ENCODE measurements at places on chromosomes 3 and 15. TPM values are rescaled to one million over a fixed set of nuclear protein-coding genes. Genes with fewer than 3 reads are reported as not detected.
A peak's percentile ranks its signal among the peaks of the same experiment; 100 is the strongest.

- DNase-seq, result peak; percentile 99
Observed at GRCh38 chr15:89087830-89088604, at the start of gene ABHD2. ABHD2 (plus strand) TSS chr15:89088456; CDS start chr15:89116328, 27,872 bp downstream.

GRCh38 chr3:150739200-150739863 lies 23.6 kb downstream of the SIAH2 start:
- DNase-seq, result no peak

DNA sequence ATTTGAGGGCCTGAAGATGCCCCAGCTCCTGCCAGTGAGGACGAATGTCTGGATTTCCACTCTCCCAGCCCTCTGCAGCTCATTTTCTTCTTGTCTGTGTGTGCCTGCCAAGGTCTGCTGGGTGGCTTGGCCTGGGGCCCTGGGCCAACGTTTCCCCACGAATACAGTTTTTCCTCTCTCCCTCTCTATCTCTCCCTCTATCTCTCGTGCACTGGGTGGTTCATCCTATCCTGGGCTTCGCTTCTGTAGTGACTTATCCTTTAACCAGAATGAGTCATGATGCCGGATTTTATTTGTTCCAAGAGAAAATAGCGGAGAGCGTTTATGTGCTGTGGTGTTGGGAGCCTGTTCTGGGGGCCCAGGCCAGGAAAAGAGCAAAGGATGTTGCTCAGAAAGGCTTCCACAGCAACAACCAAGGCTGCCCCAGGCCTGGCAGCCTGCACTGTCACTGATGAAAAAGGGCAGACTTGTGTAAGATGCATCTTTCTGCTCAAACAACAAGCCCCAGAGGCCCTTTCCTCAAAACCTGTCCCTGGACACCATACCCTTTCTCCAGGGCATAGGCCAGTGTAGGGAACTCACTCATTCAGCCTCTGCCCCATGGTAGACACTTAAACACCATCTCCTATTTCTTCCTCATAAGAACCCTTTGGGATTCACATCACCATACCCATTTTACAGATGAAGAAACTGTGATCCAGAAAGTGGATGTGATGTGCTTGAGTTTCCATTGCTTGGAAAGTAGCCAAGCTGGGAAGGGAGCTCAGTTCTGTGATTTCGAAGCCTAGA lies 47.3 kb downstream of the ITGA11 start:
- peak; percentile 55 for DNase-seq

- no peak for DNase-seq
Observed at GRCh38 chr3:192636517-192637444, 90.6 kb downstream of the FGF12 start.

DNA sequence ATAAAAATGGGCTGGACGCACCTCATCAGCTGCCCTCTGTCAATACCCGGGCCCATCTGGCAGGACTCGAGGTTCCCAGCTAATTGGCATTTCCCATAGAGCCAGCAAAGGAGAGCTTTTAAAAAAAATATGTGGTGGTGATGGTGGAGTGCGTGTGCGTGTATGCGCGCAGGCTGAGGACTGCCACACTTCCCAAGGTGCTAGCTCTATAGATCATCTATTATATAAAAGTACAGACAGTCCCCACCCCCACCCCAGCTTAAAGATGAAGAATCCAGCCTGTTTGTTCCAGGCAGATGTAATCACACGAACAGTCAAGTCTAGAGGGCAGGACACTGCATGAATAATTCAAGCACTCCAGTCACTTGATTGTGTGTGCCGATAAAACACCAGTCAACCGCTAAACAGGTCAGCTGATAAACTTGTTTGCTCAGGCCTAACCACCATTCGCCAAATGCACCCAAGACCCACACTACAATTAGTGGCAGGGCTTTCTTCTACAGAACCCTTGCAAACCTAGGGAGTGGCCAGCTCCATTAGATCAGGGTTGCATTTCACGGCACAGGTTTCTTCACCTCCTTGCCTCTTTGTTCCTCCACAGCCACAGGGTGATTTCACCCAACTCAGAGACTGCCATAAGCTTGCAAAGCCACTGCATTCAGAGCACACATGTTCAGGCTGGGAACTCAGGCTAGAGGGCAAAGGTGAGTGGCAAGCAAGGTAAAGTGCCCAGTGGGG lies 5.8 kb downstream of the TLE3 start:
- DNase-seq, result no peak

GRCh38 chr3:135967867-135968266 lies 2.3 kb downstream of the PPP2R3A start:
- no peak for DNase-seq

- DNase-seq, result no peak
Observed at GRCh38 chr3:57062101-57062631, 1.7 kb downstream of the SPATA12 start.

DNA sequence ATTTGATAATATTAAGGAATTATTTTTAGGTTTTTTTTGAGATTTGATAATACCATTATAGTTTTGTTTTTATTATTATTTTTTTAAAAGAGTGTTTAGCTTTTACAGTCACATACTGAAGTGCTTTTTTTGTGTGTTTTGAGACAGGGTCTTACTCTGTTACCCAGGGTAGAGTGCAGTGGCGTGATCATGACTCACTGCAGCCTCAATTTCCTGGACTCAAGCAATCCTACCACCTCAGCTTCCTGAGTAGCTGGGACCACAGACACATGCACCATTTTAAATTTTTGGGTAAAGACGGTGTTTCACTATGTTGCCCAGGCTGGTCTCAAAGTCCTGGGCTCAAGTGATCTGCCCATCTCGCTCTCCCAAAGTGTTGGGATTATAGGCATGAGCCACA lies 73.0 kb downstream of the SUMF1 start:
- DNase-seq, result no peak

- DNase-seq, result no peak
Observed at GRCh38 chr3:40593351-40593750, 68.6 kb downstream of the ZNF621 start.

- DNase-seq, result no peak
Observed at GRCh38 chr3:12828751-12829150, 12.6 kb downstream of the RPL32 start.

DNA sequence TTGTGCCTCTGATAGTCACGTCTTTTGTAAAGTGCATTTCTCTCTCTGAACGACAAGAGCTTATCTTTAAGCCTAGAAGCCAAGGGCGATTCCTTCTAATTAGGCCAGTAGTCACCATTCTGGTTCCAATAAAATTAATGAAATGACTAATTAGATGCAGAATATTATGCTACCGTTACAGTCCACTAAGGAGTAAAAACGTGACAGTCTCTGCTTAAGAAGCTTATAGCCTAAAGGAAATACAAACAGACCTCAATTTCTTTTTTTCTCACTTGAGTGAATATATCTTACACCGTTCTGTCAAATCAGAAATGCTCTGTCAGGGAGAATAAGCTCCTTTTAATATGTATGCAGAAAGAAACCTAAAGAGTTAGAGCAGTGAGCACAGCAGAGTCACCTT lies 236.1 kb downstream of the CD47 start:
- no peak for DNase-seq

- DNase-seq, result no peak
Observed at GRCh38 chr3:37810848-37811247, 50.8 kb upstream of the CTDSPL start.

- DNase-seq, result no peak
Observed at GRCh38 chr3:63920001-63920400, 7.8 kb upstream of the SCAANT1 start.

DNA sequence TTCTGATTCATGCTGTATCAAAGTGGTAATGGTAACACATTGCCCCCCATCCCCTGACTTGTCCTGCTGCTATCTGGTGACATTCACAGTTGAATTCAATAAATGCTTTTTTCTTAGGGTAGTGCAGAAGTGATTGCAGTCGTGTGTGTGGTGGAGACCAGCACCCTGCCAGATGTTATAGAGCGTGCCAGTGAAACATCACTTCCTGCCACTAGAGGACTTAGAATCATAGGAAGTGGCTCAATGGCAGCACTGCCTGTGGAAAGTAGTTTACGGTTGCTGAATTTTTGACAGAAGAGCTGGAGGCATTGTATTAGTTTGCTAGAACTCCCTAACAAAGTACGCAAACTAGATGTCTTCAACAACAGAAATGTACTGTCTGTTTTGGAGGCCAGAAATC lies 37.4 kb upstream of the P2RY12 start:
- no peak for DNase-seq

DNA sequence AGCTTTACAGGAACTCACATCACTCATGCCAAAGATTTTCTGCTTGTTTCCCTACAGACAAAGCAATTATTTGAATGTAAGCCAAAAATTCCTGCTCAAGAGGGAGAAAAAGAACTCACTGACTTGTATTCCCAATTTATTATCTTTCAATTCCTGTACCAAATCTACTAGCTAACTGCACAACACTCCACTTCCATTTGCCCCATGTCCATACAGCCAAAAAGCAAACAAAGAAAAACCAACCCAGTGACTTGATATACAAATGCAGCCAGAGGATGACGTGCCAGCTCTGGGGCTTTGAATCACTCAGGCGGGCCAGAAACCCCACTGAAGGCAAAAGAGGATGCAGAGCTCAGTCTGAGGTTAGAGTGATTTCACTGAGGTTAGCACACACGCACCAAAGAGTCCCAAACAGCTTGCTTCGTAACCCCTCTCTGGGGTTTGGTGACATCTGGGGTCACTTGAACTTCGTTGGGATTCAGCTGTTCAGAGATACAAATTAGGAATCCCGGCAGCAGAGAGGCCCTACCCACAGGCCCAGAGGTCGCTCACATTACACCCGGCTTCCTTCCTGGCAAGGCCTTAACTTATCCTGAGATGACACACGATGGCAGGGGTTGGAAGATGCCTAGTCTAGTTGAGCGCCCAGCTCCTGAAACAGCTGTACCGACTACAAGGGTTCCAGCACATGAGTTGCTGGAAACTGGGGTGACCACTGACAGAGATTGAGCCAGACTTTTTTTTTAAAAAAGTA lies 1.6 kb downstream of the RFTN1 start:
- peak; percentile 63 for DNase-seq

DNA sequence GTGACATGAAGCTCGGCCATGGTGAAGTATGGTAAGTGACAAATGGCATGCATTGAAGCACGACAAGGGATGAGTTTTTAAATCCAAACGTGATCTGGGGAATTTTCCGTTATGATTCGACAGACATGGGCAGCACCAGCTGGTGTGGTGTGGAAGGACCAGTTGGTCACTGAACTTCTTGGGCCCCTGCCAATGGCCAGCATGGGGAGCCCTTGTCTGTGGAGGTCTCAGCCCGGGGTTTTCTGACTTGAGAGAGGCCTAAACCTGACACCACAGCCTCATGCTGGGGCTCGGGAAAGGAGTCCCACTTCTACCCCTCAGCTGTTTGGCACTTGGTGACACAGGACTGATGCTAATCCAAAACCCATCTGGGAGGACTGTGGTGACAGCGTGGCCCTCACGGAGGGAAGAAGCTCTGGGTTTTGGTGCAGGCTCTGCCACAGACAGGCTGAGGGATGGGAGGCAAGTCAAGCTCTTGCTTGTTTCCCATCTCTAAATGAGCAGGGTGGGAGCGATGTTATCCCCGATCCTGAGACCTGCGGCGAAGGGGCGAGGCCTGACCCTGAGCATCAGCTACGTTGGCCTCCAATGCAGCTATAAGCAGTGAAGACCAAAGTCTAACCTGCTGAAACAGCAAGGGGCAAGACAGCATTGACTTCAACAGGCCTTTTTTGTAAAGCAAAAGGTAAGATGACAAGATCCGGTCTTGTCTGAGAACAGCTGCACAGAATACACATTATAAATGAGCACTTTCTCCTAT lies 69.5 kb downstream of the ATP1B3 start:
- no peak for DNase-seq

GRCh38 chr15:90553248-90553745 lies 23.6 kb downstream of the CRTC3 start:
- DNase-seq, result no peak

- no peak for DNase-seq
Observed at GRCh38 chr3:8567784-8568575, 66.4 kb downstream of the LMCD1 start.

DNA sequence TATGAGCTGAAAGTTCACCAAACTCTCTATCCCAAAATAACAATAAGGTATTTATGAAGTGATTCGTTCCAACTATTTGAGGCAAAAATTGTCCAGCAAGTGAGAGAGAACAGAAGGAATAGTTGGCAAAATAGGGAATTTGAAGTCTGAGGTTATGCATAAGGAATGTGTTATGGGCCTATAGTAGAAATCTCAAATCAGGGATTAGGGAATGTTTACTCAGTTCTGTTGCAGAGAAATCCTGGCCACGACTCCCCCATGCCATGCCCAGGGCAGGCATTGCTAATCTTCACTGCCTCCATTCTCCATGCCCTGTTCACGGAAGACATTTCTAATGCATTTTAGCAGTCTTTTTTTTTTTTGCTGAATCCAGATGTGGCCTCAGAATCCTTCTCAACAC lies 58.6 kb downstream of the FLNB start:
- DNase-seq, result no peak

DNA sequence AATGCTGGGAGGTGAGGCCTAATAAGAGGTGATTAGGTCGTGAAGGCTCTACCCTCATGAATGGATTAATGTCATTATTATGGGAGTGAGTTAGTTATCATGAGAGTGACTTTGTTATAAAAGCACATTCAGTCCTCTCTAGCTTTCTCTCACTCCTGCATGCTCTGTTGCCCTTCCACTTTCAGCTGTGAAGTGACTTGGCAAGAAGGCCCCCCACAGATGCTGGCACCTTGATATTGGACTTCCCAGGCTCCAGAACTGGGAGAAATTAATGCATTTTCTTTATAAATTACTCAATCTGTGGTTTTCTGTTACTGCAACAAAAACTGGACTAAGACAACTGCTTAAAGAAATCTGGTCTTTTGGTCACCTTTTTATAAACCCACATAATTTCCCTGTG lies 144.3 kb downstream of the FBN1 start:
- DNase-seq, result no peak

GRCh38 chr3:112794622-112795172 lies 52.0 kb downstream of the CD200R1L start:
- DNase-seq, result no peak

DNA sequence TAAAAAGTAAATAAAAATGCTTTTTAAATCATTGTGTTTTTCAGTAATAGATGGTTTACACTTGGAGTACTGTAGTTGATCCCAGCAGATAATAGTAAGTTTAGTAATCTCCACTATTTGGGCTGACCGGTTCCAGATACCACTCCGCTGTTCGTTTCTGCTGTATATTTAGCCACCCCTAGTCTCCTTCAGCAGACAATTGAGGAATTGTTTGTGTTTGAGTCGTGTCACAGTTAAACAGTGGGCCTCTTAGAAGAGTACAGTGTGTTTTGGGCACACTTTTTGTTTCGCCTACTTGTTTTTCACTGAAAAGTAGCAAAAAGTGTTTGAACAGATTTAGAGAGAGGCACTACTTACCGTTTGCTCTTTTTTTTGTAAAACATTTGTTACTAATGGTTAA lies 33.2 kb downstream of the PAK2 start:
- no peak for DNase-seq

GRCh38 chr15:51924156-51925068 lies 47.2 kb downstream of the LEO1 start:
- no peak for DNase-seq

- no peak for DNase-seq
Observed at GRCh38 chr3:109559389-109559788, 222.0 kb upstream of the DPPA4 start.

GRCh38 chr3:195194559-195195206 lies 76.3 kb downstream of the XXYLT1 start:
- DNase-seq, result no peak

Gene ATP13A4
- total RNA-seq, result 0.25 TPM

Gene COPB2
- 36.1 TPM for total RNA-seq

Gene PLCB2
- total RNA-seq, result 4.6 TPM

Gene C2CD4B
- total RNA-seq, result 0.60 TPM

Gene EXD1
- not detected for total RNA-seq

Gene ADAMTS9
- 16.1 TPM for total RNA-seq

Gene HDC
- 0.42 TPM for total RNA-seq

Data from psoas muscle (tissue), 8 donors.